Amniotic stem cell (primary cell): ENCODE measurements at places on chromosomes 3 and 15.

GRCh38 chr3:37862903-37863815 lies 1.5 kb downstream of the CTDSPL start:
- DNase-seq: no peak

- DNase-seq: no peak
Observed at GRCh38 chr3:17356585-17356984, 385.8 kb downstream of the TBC1D5 start.

GRCh38 chr15:60376677-60377095 lies 21.1 kb downstream of the ANXA2 start:
- DNase-seq: no peak

GRCh38 chr3:50840983-50841489 lies 166.3 kb downstream of the DOCK3 start:
- DNase-seq: no peak

GRCh38 chr3:161336661-161337060 lies 34.7 kb downstream of the SPTSSB start:
- no peak for DNase-seq

DNA sequence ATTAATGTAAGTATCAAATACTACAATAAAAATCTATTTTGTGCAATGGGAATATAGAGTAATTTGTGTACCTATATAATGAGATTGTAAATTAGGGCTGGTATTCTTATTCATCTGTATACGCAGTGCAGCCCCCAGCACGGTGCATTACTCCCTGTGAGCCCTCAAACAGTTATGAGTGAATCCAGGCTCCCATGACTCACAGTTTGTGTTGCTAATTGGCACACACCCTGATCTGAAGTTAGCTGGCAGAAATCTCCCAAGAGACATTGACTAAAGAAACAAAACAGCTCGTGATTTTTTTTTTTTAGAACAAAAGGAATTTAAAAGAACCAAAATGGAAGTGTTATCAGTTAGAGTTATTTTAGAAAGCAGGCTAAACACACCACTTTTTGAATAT lies 15.7 kb downstream of the GK5 start:
- peak; percentile 72 for DNase-seq

- no peak for DNase-seq
Observed at GRCh38 chr15:68626739-68627138, 47.9 kb downstream of the CORO2B start.

- peak; percentile 84 for DNase-seq
Observed at GRCh38 chr3:66038384-66038725, 363 bp downstream of the MAGI1 start.

DNA sequence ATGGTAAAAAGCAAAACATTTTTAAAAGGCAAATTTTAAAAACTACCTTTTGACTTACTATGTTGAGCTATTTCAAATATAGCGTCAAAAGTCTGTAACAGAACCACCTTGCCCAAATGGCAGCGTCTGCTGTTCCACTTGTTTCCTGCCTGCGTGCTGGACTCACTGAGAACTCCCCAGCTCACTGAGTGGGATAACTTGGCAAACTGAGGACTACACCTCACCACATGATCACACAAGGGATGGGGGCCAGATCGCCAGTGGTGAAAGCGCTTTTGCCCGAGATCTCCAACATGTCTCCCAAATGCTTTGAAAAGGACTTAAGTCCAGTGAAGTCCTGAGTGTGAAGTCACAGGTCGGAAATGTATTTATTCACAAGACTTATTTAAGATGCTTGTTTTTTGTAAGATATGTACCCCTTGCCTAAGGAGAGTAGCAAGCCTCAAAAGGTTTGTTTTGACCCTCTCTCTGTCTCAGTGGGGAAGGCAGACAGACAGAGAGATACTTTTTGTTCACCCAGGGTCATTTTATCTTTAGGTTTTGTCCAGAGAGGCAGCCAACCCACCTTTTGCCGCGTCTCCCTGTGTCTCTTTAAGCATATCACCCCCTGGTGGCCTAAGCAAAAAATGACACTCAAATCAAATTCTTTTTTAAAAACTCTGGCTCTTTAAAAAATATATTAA lies 192.6 kb downstream of the PDZRN3 start:
- no peak for DNase-seq

DNA sequence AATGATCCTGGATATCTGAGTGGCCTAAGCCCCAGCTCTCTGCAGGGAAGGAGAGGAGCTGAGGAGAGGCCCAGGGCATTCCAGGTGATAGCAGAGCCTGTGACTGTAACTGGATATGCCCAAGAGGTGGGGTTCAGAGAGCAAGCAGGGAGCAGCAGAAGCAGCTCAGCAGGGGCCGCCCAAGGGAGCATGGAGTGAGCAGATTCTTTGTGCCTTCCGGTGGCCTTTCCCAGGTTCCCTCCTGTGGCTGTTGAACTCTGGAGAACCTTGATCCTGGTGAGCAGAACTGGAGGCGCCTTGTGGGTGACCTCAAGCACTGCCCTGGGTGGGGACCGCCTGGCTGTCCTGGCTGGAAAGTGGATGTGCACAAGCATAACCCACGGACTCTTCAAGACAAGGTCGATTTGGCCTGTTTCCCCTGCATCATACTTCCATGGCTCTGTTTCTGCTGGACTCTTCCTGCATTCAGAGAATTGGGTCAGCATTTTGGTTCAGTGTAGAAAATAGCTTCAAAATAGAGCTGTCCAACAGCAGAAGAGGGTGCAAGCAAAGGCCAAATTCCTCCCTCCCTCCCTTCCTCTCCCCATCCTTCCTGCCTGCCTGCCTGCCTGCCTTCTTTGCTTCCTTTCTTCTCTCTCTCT lies 76.1 kb downstream of the ARNT2 start:
- DNase-seq: no peak

- peak; percentile 71 for DNase-seq
Observed at GRCh38 chr3:112013058-112013783, 14.5 kb downstream of the TAGLN3 start.

GRCh38 chr3:119288669-119289403 lies 5.3 kb upstream of the ARHGAP31 start:
- no peak for DNase-seq

DNA sequence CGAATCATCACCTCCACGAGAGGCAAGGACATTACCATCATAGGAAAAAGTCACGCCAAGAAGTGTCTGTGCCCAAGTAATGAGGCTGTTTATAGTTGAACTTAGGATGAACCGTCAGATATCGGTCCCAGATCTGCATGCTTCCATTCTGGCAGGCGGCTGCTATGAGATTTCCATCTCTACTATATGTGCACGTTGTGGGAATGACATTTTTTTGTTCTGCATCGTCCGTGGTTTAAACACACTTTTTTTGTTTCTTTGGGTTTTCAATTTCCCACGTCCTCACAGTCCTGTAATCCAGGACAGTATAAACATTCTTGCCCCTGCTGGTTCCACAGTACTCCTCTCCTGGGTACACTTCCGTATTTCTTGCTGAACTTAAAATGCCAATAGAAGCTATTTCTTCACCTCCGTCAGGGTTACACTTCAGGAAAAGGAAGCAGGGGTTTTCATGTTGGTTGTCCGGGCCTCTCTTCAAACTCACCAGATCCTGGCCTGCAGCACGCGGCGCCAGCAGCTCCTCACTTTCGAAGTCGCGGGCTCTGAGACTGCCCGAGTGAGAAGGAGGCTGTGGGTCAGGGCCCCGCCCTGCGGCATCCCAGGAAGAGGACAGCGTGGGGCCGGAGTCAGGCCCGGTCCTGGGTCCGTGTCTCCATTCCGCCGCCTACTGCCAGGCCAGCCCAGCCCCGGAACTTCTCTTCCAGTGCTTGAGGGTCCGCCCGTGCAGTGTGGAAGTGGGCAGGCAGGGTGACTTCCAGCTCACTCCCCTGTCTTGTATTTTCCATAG lies 9.8 kb upstream of the TM4SF4 start:
- DNase-seq: no peak

DNA sequence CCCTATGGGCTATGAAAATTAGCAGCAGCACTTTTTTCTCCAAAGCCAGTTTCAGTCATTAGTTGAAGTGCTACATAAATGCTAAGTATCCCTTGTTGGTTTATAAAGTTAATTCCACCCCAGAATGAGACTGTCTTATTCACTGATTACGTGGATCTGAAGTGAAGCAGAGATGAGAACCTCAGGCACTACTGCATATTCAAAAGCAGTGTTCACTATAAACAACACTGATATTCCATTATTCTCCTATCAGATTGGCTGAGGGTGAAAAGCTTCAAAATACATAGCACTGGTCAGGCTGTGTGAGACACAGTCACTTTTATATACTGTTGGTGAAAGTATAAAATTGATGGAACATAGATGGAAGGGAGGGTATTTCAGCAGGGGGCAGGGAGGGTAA lies 395.7 kb upstream of the RARB start:
- no peak for DNase-seq

DNA sequence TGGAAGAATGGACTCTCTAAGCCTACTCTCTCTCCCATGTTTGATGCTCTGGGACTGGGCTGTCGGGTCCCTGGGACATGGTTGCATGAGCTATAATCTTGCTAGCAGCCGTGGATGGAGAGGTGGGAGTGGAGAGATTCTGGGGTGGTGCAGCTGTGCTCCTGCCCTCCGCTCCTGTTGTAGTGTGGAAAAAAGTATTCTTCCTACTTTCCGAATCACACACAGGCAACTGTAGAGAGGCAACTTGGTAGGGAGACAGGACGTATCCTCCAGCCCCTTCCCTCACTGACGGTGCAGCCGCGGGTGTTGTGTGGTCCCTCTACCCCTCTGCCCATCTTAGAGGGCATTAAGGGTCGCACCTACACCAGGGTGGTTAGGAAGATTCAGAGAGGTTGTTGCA lies 281.4 kb upstream of the TLE3 start:
- no peak for DNase-seq

- no peak for DNase-seq
Observed at GRCh38 chr3:23036728-23037127, 166.4 kb upstream of the UBE2E2 start.

DNA sequence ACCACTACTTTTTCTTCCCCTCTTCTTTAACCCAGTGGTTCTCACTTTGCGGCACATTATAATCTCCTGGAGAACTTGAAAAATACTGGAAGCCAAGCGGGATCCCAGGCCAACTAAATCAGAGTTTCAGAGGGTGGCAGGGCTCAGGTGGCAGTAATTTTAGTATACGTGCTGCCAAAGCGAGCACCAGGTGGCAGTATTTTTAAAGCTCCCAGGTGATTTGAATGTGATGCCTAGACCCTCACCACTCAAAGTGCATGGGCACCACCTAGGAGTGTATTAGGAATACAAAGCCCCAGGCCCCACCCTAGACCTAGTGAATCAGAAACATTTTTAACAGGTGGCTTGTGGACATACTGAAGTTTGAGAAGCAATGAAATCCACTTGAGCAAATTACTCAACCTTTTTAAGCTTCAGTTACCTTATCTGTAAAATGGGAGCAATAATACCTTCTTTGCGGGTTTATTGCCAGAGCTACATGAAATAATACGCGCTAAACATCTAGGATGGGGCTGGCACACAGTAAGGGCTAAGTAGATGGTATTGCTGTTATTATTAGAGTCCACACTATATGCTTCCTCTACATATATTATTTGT lies 8.3 kb downstream of the B3GALNT1 start:
- no peak for DNase-seq

DNA sequence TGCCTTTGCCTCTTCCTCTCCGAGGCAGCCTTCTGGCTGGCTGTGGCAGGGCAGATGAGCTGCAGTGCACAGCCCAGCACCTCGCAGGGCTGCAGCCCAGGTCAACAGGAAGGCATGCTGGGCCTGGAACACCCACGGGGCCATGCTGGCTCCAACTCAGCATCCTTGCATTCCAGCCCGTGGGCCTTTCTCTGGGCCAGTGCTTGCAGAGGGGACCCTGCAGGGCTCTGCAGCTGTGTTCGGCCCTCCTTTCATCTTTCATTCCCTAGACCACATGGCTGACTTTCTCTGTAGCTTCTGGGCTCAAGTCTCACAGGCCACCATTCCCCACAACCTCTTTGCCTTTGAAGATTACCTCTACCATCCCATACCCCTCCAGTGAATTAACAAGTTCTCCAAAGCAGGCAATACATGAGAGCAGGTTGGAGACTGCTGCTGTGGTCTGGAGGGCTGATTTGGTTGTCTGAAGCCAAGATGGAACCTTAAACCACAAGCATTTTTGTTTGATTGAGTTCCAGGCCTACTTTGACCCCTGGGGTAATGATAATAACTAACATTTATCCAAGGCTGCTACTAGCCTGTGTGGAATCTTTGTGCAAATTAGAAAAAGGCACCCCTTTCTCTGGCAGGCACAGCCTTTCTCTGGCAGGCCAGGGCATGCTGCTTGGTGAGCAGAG lies 5.9 kb downstream of the FAM131A start:
- DNase-seq: no peak

DNA sequence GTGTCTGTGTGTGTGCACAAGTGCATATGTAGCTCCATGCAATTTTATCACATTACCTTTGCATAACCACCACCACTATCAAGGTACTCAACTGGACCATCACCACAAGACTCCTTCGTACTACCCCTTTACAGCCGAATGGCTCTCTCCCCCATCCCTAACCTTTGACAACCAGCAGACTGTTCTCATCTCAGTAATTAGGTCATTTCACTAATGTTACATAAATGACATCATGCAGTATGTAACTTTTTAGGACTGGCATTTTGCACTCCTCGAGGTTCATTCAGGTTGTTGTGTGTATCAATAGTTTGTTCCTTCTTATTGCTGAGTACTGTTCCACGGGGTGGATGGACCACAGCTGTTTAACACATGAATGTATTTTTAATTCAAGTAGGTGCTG lies 121.8 kb upstream of the SLC6A11 start:
- no peak for DNase-seq

DNA sequence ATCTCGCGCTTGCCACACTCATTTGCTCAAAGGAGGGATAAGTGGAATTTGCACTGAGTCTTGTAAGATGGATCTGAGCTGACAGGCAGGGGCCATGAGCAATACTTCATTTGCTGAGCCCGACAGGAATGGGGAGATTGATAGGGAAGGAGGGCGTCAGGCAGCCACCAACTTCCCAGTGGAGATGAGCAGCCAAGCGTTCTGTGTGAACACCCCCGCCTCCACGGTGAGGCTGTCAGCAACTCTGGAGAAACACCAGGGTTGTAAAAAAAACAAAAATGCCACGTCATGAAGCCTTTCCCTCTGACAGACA lies 36.8 kb downstream of the TLE3 start:
- no peak for DNase-seq

GRCh38 chr15:41564286-41564959 lies 5.4 kb downstream of the TYRO3 start:
- no peak for DNase-seq

GRCh38 chr15:99016680-99017321 lies 9.2 kb upstream of the PGPEP1L start:
- DNase-seq: peak; percentile 33

DNA sequence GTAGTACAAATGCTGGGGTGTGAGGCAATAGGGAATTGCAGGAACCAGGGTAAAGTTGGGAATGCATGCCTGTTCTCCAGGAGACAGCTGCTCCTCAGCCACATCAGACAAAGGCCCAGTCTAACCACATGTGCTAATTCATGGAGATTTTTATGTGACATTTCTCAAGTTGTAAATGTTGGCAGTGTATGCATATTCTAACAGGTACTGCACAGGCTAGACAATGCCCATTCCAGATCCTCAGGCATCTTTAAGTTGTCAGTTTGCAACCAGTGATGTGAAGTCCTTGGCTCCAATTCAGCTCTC lies 84.9 kb downstream of the EEFSEC start:
- DNase-seq: no peak
